ENCODE measurements at places on chromosomes 1 and 21. TPM values are rescaled to one million over a fixed set of nuclear protein-coding genes. Genes with fewer than 3 reads are reported as not detected.

FBXO2 gene
- polyA plus RNA-seq: 15.5 TPM

DNA sequence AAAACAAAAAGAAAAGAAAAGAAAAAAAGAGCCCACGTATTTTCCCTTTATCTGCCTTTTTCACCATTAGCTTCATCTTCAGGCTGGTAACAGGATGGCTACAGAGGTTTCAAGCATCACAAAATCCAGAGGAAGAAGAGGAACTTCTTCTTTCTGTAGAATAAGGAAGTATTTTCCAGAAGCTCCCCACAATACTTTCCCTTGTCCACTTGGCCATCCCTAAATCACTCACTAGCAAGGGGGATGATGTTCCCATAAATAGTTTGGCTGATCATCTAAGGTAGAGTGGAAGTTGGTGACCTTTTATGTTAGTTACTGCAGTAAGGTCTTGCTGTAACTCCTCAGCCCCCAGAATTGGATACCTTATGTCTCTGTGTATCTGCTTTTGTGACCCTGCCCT lies 45.1 kb upstream of the RNF11 start:
- no peak for DNase-seq

DNA sequence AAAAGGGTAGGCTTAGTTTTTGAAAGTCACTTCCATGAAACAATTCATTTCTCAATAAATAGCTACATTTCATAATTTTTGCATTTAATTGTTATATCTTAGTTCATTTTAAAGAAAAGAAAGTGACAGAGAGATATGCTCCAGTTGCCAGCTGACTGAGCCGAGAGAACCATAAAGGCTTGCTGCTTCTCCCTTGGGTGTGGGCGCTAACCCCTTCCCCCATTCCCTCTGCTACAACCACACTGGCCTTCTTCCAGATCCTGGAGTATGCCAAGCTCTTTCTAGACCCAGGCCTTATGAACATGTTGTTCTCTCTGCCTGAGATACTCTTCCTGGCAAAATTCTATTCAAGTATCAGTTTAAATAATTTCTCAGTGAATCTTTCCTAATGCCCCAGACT lies 12.3 kb downstream of the SORT1 start:
- no peak for DNase-seq

CELA3A gene
- not detected for polyA plus RNA-seq

- DNase-seq: peak; percentile 47
Measured at GRCh38 chr1:198919667-198920398, 281.0 kb downstream of the PTPRC start.
